ENCODE measurements at places on chromosomes 5 and 9. TPM values are rescaled to one million over a fixed set of nuclear protein-coding genes. Genes with fewer than 3 reads are reported as not detected.

- H3K27me3 ChIP-seq, result peaks cover 33% of the 10 kb centered on the region
- H3K27ac ChIP-seq, result peak overlapping the region; percentile 87
- no peak for DNase-seq
- peak overlapping the region; percentile 49 for H3K4me3 ChIP-seq
- peaks cover 1% of the 10 kb centered on the region for H3K36me3 ChIP-seq
- H3K4me1 ChIP-seq, result peaks cover 45% of the 10 kb centered on the region
Observed at GRCh38 chr5:132020568-132021339, 9.3 kb upstream of the ACSL6 start.

The SEC24A gene
- 29.4 TPM for total RNA-seq

DNA sequence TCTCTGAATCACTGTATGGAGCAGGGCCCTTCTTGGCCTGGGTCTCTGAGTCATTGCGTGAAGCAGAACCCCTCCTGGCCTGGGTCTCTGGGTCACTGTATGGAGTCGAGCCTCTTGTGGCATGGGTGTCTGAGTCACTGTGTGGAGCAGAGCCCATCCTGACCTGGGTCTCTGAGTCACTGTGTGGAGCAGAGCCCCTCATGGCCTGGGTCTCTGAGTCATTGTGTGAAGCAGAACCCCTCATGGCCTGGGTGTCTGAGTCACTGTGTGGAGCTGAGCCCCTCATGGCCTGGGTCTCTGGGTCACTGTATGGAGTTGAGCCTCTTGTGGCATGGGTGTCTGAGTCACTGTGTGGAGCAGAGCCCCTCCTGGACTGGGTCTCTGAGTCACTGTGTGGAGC lies 94.0 kb upstream of the RAPGEF1 start:
- peaks cover 2% of the 10 kb centered on the region for H3K27me3 ChIP-seq
- peaks cover 4% of the 10 kb centered on the region for H3K36me3 ChIP-seq
- peak overlapping the region; percentile 34 for H3K27ac ChIP-seq
- H3K4me1 ChIP-seq, result peaks cover 14% of the 10 kb centered on the region

GRCh38 chr5:122312591-122313406 lies 762 bp downstream of the SNCAIP start:
- peaks cover 2% of the 10 kb centered on the region for H3K4me1 ChIP-seq
- peak overlapping the region; percentile 21 for H3K4me3 ChIP-seq
- no peak overlapping the region for H3K27ac ChIP-seq
- peaks cover 51% of the 10 kb centered on the region for H3K27me3 ChIP-seq

The MARCOL gene
- total RNA-seq, result not detected

DNA sequence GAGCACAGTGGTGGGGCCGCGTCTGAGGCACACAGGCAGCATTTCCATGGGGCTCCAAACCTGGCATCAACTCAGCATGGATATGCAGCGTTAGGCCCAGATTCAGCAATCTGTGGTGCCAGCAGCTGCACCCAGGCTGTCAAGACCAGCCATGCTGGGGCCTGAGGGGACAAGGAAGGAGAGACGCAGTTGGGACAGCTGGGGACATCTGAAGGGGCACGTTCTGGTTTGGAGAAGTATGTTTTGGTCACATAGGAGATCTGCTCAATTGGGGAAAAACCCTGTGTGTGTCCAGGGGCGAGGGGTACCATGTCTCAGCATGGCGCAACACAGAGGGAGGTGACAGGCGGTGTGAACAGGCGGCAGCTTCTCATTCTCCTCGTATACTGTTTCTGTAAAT lies 66.6 kb upstream of the ECM2 start:
- no peaks in the 10 kb centered on the region for H3K27me3 ChIP-seq
- no peak for DNase-seq
- H3K4me3 ChIP-seq, result no peak overlapping the region
- peaks cover 4% of the 10 kb centered on the region for H3K36me3 ChIP-seq
- H3K27ac ChIP-seq, result no peak overlapping the region

DNA sequence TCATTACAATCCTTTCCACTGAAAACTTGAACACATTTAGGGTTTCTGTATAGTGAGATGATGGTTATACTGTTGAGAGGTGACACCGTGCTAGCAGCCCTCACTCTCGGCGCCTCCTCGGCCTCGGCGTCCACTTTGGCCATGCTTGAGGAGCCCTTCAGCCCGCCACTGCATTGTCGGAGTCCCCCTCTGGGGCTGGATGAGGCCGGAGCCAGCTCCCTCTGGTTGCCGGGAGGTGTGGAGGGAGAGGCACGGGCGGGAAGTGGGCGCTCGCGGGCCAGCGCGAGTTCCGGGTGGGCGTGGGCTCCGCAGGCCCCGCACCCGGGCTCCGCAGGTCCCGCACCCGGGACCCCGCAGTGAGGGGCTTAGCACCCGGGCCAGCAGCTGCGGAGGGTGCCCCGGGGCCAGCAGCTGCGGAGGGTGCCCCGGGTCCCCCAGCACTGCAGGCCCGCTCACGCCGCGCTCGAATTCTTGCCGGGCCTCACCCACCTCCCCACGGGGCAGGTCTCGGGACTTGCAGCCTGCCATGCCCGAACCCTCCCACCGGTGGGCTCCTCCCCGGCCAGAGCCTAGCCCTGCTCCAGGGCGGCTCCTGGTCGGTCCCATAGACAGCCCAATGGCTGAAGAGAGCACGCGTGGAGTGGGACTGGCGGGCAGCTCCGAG lies 145.9 kb upstream of the ZNF608 start:
- H3K4me1 ChIP-seq, result no peaks in the 10 kb centered on the region
- DNase-seq, result no peak
- no peak overlapping the region for H3K27ac ChIP-seq

- H3K36me3 ChIP-seq, result no peaks in the 10 kb centered on the region
- no peak overlapping the region for H3K4me3 ChIP-seq
- DNase-seq, result peak; percentile 70
- no peak overlapping the region for H3K27ac ChIP-seq
- H3K4me1 ChIP-seq, result peaks cover 74% of the 10 kb centered on the region
Observed at GRCh38 chr9:115008536-115009270, 78.3 kb upstream of the TNFSF8 start.

DNA sequence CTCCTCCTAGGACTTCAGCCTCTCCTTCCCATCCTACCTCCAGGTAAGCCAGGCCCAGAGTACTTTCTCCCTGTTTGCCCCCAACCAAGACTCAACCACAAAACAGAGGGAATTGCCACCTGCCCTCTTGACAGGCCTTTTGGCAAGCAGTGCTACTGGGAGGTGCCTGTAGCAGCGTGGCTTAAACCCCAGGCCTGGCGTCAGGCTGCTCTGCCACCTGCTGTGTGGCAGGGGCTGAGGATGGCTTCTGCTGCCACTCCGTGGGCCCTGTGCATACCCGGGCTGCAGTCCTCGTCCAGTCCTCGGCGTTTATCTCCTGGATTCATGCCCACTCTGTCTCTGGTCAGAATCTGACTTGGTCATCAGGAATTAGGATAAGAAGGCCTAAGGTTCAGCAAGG lies 163.1 kb downstream of the PAX5 start:
- H3K36me3 ChIP-seq, result no peaks in the 10 kb centered on the region
- H3K4me3 ChIP-seq, result no peak overlapping the region
- H3K4me1 ChIP-seq, result peaks cover 4% of the 10 kb centered on the region
- no peak overlapping the region for H3K27ac ChIP-seq
- no peak for DNase-seq

The SV2C gene
- not detected for total RNA-seq

GRCh38 chr9:78325846-78326360 lies 29.0 kb downstream of the PSAT1 start:
- DNase-seq, result no peak
- H3K4me1 ChIP-seq, result peaks cover 9% of the 10 kb centered on the region
- H3K36me3 ChIP-seq, result peaks cover 63% of the 10 kb centered on the region
- no peak overlapping the region for H3K4me3 ChIP-seq

The CER1 gene
- total RNA-seq, result not detected

- no peaks in the 10 kb centered on the region for H3K36me3 ChIP-seq
- no peak overlapping the region for H3K4me3 ChIP-seq
- no peaks in the 10 kb centered on the region for H3K4me1 ChIP-seq
- no peaks in the 10 kb centered on the region for H3K27me3 ChIP-seq
Observed at GRCh38 chr9:82271106-82271561, 282.6 kb downstream of the SPATA31D1 start.

The TXNDC8 gene
- not detected for total RNA-seq

The TCF7 gene
- 113 TPM for total RNA-seq

DNA sequence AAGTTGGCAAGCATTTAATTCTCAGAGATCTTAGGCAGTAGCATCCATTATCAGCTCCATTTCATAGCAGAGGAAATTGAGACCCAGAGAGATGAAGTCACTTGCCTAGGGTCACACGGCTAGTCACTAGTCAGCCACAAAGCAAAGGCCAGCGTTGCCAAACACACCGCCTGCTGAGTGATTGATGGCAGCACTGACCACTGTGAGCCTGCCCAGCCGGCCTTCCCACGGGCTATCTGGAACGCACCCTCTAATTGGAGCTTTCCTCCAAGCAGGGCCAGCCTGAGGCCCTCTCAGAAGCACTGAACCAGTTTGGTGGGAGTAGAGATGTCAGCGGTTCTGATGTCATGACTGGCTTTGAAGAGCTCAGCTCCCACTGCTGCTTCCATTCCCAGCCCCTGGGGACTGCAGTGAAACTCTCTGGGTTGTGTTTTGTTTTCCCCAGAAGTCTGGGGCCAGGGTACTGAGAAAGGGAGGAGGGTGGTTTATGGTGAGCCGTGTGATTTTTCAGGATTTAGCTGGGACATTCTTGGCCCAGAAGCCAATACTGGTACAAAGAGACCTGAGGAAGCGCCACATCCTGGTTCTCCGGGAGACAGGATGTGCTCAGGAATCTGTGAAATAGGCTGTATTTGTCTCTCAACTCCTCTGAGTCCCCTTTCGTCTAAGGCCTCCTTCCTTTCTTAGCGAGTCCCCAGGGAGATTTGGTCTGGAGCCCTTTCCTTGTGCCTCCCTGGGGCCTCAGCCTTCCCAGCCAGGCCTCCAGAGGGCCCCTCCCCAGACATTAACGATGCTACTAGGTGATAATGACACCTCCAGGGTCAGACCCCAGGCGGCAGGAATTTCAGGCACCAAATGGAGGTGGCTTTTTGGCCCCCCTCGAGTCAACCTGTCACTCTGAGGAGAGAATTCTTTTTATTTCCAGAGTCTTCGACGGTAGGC lies 44.5 kb downstream of the SPRY4 start:
- H3K4me3 ChIP-seq, result no peak overlapping the region
- no peaks in the 10 kb centered on the region for H3K4me1 ChIP-seq
- no peak for DNase-seq
- no peaks in the 10 kb centered on the region for H3K27me3 ChIP-seq

DNA sequence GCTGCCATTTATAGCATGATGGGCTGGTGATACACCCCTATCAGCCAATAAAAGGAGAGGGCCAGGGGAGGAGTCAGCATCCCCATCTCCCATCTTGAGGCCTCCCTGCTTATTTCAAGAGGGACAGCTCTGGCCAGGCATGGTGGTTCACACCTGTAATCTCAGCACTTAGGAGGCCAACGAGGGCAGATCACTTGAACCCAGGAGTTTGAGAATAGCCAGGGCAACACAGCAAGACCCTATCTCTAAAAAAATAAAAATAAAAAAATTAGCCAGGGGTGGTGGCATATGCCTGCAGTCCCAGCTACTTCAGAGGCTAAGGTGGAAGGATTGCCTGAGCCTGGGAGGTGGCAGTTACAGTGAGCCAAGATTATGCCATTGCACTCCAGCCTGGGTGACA lies 9.8 kb downstream of the REXO4 start:
- peaks cover 12% of the 10 kb centered on the region for H3K4me1 ChIP-seq
- peaks cover 53% of the 10 kb centered on the region for H3K36me3 ChIP-seq
- no peak for DNase-seq
- no peaks in the 10 kb centered on the region for H3K27me3 ChIP-seq

DNA sequence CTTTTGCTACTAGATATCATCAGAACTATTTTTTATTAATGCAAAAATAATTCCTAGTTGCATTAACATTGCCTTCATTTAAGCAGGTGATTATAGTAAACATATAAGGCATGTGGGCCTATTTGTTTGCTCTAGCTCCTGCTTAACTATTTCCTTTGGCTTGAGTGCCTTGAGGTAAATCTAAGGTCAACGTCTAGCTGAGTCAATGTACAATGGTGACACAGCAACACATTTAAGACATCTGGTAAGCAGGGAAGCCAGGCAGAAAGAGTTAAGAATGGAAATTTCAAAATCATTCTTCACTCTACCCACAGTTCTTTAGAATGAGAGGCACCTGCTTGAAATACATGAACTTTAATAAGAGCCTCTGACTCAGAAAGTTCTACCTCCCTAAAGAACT lies 111.9 kb upstream of the FST start:
- no peaks in the 10 kb centered on the region for H3K4me1 ChIP-seq
- no peak for DNase-seq
- peaks cover 2% of the 10 kb centered on the region for H3K27me3 ChIP-seq
- no peaks in the 10 kb centered on the region for H3K36me3 ChIP-seq
- no peak overlapping the region for H3K27ac ChIP-seq

DNA sequence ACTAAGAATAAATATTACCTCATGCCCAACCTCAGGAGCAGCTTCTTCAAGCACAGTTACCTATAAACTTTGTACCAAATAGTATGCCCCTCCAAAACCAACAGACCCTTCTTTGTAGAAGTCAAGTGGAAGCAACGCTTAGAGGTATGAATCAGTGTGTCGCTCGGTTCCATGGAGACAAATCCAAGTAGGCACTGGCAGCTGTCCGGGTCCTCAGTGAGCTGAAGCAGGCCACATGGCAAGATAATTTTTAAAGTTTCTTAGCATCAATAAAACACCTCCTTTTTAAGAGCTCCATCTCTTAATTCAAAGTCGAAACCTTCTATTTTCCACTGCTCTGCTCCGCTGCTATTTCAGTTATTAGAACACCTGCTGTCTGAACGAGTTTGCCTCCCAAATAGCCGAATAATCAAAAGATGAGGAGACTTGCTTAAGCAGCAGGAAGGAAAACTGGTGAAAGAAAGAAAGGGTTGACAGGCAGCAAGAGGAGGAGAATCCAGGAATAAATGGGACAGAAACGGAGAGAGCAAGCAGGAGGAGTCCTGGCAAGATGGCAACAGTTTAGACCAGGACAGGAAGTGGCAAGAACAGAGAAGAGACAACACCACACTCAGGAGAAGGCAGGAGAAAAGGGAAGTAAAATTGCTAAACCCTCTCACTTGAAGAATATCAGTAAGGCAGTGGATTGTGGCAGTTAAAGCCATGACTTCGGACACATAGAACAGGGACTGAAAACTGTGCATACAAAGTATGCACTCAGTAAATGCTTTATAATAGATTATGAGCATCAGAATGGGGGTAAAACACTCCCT lies 65.0 kb downstream of the PPP2R2B start:
- no peaks in the 10 kb centered on the region for H3K36me3 ChIP-seq
- no peaks in the 10 kb centered on the region for H3K27me3 ChIP-seq
- DNase-seq, result no peak
- no peak overlapping the region for H3K4me3 ChIP-seq

DNA sequence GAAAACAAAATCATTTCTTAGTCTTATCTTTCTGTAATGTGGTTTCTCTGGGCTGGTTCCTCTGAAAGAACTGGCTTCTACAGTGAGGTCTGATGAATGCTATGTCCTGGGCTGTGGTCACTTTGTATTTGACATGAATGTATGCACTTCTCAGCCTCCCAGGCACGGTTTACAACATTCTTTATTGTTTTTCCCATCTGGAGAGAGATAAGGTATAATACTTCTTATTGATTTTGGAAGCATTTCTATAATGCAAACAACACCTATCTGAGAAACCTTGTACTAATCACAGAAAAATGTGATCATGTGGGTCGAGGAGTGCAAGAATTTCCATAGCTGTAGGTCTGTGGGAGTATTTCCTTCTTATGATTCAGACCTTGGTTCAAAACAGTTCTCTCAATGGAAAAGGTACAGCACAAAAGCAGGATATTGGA lies 46.9 kb downstream of the ACTBL2 start:
- no peaks in the 10 kb centered on the region for H3K36me3 ChIP-seq
- H3K27ac ChIP-seq, result no peak overlapping the region
- H3K4me1 ChIP-seq, result no peaks in the 10 kb centered on the region
- DNase-seq, result no peak
- peaks cover 2% of the 10 kb centered on the region for H3K27me3 ChIP-seq
- H3K4me3 ChIP-seq, result no peak overlapping the region

GRCh38 chr9:81902196-81902595 lies 26.0 kb upstream of the SPATA31D4 start:
- H3K4me1 ChIP-seq, result no peaks in the 10 kb centered on the region
- H3K27ac ChIP-seq, result no peak overlapping the region
- H3K4me3 ChIP-seq, result no peak overlapping the region
- DNase-seq, result no peak

Data from activated CD4-positive, alpha-beta T cell treated with anti-CD3 and anti-CD28 coated beads, Interleukin-2, amount 10 ng/mL, durations not matched to agents 24 days and 14 days (primary cell).